Kidney (tissue), 22 donors: ENCODE measurements at places on chromosomes 7 and 10.
A peak's percentile ranks its signal among the peaks of the same experiment; 100 is the strongest.

- no peak for DNase-seq
These were observed 43.7 kb downstream of the ZNF273 start for GRCh38 chr7:64946772-64947171.

GRCh38 chr10:34811126-34811967, 3.7 kb downstream of the PARD3 start:
- DNase-seq = no peak

DNA sequence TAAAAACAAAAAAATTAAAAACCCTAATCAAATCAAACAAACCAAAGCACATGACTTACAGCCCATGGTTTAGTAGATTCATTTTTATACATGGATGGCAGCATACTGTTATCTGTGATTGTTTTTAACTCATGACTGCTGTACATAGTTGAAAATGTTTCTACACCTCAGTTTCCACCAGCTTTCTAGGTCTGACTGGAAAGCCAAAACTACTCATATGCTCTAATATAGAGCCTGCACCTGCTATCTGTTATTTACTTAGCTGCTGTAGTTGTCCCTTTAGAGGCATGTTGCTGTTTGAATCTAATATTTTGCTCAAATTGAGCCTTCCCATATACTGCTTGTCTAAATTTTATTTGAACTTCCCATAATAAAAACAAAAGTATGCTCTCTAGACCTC, 289.9 kb upstream of the LRRN3 start:
- DNase-seq = no peak

DNA sequence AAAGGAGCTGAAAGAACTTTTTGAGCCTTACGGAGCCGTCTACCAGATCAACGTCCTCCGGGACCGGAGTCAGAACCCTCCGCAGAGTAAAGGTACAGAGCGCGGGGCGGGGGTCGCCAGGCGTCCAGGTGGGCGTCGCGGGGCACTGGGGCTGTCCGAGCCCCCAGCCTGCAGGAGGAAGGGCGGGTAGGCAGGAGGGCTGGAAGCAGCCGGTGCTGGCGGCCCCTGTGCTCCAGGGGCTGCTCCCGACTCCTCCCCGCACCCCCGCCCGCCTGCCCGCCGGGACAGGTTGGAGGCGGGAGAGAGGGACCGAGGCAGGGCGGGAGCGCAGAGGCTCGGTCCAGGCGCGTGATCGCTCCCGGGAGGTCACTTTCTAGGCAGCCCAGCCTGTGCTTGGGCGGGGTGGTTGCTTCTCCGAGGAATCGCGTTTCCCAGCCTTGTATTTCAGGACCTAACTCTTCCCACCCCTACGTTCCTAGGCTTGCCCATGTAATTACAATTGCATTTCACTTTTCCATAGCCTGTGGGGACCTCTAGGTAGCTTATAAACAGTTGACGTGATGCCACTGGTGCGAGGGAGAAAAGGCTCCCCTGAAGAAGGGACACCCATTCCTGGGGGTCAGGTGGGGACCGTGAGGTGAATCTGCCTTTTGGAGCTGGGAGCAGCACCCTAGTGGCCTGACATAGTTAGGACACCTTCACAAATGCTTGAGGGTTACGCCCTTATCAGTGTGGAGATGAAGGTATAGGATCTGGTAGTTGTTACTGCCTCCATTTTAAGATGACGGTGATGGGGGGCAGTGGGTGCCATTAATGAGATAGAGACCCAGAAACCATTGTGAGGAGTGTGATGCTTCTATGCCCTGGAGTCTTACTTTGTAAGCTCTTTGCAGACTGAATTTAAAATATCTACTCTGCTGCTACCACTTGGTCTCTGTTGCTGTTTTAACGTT, 148.2 kb downstream of the CELF2 start:
- peak; percentile 76 for DNase-seq
